ENCODE measurements at places on chromosomes 1 and 21. TPM values are rescaled to one million over a fixed set of nuclear protein-coding genes. Genes with fewer than 3 reads are reported as not detected.

Gene CACNA1S
- not detected for total RNA-seq

Gene HSPA13
- total RNA-seq, result 10.8 TPM

Gene DCST1
- 0.32 TPM for total RNA-seq

Gene LRRC53
- not detected for total RNA-seq

Gene IL20
- total RNA-seq, result not detected

Gene OR6N1
- not detected for total RNA-seq

DNA sequence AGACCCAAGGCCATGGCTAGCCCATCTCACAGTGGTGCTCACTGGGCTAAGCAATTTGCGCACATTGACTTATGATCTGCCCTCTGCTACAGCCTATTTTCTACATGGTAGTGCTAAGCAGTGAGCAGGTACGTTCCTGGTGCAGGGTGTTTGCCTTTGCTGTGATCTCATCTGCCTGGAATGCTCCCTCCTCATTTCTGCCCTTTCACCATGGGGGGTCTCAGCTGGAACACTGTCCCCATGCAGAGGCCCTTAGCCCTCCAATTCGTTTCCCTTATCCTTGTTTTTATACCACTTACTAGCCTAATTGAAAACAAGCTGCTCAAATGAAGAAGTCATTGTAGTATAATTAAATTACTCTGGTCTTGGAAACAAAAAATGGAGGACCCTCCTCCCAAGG lies 2.0 kb upstream of the B3GALT5 start:
- ATAC-seq, result no peak

GRCh38 chr1:155974208-155975115 lies 3.9 kb downstream of the ARHGEF2 start:
- ATAC-seq, result no peak

DNA sequence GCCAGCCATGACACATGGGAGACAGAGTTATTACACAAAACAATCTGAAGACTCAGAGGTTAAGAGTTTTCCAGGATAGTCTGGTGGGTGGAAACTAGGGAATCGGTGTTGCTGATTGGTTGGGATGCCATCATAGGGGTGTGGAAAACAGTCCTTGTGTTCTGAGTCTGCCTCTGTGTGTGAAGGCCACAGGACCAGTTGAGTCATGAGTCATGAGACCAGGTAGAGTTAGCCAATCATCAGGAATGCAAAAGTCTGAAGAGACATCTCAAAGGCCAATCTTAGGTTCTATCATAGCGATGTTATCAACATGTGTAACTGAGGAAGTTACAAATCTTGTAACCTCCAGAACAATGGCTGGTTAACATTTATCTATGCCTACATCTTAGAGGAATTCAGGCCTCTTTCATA lies 49.7 kb upstream of the NEK7 start:
- no peak for ATAC-seq

Measured in esophagus mucosa (tissue), 1 donor.